ENCODE measurements at places on chromosomes 3 and 15.

DNA sequence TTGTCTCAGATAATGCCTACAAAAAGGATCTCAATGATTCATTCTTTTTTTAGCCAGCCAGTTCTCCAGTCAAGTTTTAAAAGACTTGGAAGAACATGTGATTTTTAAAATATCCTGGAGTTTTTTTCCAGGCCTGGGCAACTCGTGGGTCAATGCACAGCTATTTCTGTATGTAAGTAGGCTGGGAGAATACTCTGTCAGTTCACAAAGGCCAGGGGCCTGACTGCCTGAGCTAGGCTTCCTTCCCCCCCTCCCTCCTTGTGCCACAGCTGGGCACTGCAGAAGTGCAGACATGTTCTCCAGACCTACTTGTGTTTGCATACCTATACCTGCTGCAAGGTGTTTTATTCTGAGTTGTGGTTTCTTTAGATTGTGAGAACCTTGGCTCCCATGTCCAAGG, 43.7 kb downstream of the CTDSPL start:
- no peak for DNase-seq

- DNase-seq: no peak
Observed at GRCh38 chr3:178802259-178802658, 266.0 kb downstream of the KCNMB2 start.

DNA sequence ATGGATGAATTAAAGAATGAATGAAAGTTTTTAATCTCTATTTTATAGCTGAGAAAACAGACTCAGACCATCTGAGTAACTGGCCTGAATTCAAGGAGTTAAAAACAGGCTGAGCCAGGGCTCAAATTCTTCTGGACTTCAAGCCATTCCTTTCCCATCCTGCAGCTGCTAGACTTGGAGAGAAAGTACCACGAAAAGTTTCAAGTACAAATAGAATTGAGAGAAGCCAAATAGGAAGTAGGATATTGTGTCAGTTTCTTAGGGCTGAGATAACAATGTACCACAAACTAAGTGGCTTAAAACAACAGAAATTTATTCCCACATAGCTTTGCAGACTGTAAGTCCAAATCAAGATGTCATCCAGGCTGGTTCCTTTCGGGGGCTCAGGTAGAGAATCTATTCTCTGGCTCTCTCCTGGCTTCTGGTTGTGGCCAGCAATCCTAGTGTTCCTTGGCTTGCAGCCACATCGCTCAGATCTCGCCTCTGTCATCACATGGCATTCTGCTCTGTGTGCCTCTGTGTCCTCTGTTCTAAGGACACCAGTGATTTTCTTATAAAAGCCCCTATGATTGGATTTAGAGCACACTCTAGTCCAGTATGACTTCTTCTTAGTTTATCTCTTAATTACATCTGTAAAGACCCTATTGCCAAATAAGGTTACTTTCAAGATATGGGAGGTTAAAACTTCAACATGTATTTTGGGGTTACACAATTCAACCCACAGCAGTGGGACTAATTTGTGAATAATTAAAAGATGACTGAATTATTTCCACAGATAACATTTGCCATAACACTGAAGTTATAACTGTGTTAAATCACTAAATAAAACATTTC, 25.7 kb upstream of the GOLIM4 start:
- DNase-seq: no peak

- DNase-seq: no peak
Observed at GRCh38 chr15:68354268-68354667, 76.7 kb downstream of the FEM1B start.

DNA sequence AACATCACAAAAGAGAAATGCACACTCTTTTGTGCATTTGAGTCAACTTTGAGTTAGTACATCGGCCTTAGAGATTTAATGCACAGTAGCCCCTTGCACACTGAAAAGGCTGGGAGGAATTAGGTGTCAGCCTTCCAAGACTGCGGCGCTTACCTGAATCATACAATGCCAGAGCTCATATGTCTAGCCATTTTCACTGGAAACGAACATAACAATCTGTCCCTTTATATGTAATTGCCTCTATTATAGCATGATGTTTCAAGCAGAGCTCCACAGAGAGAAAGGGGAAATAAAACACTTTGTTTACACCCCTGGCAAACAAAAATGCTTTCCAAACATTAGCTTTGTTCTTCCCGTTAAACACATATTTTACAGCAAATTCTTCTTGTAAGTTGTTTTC, 315.7 kb upstream of the SLCO3A1 start:
- DNase-seq: no peak

- no peak for DNase-seq
Observed at GRCh38 chr3:71039332-71039731, 544.2 kb downstream of the FOXP1 start.

- no peak for DNase-seq
Observed at GRCh38 chr3:18841422-18842343, 306.6 kb upstream of the KCNH8 start.

DNA sequence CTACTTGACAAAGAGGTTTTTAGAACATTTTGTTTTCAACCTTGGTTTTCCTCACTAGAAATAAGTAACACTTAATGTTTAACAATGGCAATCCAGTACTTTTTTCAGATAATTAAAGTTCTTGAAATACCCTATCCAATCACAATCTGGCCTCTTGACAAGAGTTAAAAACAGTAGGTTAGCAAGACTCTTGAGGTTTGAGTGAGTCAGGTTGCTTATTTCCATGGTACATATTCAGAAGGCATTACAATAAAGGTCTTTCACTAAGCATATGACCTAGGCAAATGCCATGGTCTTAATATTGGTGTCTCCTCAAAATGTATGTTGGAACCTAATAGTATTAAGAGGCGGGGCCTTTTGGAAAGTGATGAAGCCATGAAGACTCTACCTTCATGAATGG, 5.6 kb downstream of the SUCNR1 start:
- no peak for DNase-seq

DNA sequence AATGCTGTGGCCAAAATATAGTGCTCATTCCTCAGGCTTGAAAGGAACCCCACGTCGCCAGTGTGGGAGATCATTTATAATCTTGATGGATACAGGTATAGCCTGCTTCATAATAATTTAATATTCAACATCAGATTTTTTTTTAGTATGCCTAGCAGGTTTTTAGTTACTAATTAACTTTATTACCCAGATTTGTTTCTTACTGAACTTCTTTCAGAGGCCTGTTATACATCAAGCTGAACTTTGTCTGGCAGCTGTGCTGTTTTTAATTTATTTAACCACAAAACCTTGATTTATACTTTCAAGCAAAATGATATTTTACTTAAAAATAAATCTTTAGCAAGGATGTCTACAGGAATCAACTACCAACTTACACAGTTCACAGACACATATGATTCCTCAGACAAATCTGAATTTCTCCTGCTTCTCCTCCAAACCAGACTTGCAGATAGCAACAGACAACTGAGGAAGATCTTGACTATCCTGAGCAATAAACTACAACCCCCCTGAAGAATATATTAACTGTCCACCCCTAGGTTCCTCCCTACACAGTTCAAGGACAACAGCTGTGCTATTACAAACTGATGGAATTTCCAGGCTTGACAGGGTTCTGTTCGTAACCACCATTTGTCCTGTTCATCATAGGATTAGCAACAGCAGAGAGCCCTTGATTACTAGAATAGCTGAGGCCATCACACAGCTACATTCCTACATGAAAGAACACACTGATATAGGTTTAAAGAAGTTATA, 610 bp downstream of the MAP4 start:
- no peak for DNase-seq

- DNase-seq: no peak
Observed at GRCh38 chr3:46312991-46313390, 40.9 kb upstream of the CCR2 start.

DNA sequence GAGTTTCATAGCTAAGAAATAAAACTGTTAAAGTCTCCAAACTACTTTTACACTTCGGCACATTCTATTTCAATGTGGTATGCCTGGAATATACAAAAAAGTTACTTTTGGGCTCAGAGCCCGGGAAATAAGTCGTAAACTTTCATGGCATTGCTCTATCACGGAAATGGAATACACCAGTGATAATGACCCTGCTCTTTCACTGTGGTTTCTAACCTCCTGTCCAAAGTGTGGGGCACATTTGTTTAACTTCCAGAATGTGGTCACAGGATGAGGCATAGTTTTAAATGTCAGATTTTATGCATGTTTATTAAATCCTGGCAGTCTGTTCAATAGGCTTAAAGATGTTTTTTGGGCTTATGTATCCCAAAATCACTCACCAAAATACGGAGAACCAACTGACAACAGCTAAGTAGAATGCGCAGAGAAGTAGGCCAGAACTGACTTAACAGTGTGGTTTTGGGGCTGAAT, 5.1 kb downstream of the CXCR6 start:
- no peak for DNase-seq

All from substantia nigra (tissue), 51 donors.